KBM-7 (cell line): ENCODE measurements at places on chromosomes 3 and 15.

- no peak for DNase-seq
These were observed 2.9 kb upstream of the ZNF710 start for GRCh38 chr15:89998141-89998661.

- DNase-seq, result no peak
These were observed 34.8 kb upstream of the POLG start for GRCh38 chr15:89369341-89369947.

- DNase-seq, result no peak
These were observed 92.4 kb downstream of the MEGF11 start for GRCh38 chr15:66161108-66161507.

DNA sequence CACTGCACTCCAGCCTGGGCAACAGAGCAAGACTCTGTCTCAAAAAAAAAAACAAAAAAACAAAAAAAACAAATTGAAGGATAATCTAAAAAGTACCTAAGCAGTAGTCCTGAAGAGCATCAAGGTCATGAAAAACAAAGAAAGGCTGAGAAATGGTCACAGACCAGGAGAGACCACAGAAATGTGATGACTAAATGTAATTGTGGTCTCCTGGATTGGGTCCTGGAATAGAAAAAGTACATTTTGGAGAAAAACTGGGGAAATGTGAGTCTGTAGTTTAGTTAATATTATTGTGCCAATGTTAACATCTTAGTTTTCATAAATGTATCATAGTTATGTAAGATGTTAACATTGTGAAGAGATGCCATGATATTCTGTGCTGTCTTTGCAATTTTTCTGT lies 267.5 kb upstream of the NR2E3 start:
- DNase-seq, result no peak

GRCh38 chr3:152291649-152292066 lies 22.9 kb downstream of the MBNL1 start:
- DNase-seq, result no peak

- no peak for DNase-seq
These were observed 68.1 kb downstream of the DNAJB8 start for GRCh38 chr3:128398586-128398985.

GRCh38 chr3:72176537-72177041 lies 391.6 kb upstream of the PROK2 start:
- peak; percentile 24 for DNase-seq

- DNase-seq, result no peak
These were observed 372.5 kb upstream of the CFAP20DC start for GRCh38 chr3:59422312-59422711.

GRCh38 chr15:43085921-43086320 lies 19.9 kb downstream of the UBR1 start:
- no peak for DNase-seq

DNA sequence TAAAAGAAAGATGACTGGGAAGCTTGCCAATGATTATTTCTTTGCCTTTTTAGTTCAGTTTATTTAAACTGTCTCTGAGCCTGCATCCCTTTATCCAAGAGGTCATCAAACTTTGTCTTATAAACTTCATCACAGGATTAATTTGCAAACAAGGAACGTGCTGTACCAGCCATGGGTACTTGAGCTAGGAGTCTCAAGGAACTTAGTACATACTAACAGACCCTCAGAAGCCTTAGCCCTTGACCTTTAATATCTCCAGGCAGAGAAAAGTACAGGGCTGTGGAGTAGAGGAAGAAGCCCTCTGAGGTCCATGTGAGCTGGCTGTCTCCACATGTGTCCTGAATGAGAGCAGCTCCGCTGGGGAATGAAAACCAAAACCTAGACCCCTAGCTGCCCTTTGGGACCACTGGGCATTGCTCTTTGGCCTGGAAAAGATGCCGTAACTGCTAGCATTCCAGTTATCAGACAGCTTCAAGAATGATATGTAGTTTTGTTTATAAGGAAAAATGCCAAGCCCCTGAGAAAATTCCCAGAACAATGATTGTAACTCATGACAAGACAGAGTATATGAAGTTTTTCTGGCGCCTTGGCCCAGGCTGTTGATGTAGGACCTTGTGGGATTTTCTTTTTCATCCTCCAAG lies 92.1 kb downstream of the ASB7 start:
- no peak for DNase-seq

GRCh38 chr15:41950127-41950483 lies 22.3 kb downstream of the EHD4 start:
- no peak for DNase-seq

- DNase-seq, result no peak
These were observed 269.0 kb downstream of the OXSM start for GRCh38 chr3:26058901-26059321.

DNA sequence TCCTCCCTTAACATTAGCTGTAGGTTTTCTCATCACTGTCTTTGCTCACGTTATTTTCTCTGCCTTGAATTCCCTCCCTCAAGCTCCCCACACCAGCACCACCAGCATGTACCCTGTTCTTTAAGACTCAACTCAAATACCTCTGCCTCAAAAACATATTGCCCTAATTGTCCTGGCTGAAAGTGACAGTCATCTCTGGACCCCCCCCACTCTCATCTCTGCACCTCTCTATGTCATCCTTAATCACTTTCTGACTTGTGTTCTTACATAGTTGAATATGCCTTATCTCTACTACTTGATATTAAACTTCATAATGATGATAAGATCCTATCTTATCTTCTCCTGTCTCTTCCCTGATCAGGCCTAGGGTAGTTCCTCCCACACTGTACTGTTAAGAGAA lies 345.2 kb upstream of the TPRG1 start:
- no peak for DNase-seq

DNA sequence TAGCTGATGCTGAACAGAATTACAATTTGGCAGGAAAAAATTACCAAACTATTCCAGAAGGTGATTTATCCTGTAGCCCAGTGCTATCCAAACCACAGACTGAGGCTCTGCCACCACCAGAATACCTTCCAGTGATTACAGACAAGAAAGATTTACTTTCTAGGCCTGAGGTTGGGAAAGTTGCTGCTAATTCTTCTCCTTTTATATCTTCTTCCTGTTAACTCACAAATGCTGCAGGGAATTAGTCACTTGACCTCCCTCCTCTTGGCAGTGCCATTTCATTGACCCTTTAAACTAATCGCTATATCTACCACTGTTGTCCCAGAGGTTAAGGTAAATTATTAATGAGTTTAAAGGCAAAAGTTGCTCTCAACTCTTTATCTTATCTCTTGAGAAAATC lies 118.4 kb downstream of the CTNNB1 start:
- DNase-seq, result no peak

- DNase-seq, result no peak
These were observed 126.8 kb downstream of the MITF start for GRCh38 chr3:69865925-69866679.

DNA sequence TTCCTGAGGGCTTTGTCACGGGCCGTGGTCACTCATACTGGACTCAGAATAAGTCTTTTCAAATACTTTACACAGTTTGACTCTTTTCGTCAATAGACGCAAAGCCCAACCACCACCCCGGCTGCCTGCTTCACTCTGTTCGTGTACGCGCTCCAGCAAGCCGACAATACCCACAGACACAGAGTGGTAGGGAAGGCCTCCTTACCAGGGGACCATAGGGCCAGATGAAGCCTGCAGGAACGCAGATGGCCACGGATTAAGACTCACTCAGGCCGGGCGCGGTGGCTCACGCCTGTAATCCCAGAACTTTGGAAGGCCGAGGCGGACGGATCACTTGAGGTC lies 29.7 kb downstream of the EFCAB12 start:
- DNase-seq, result no peak

DNA sequence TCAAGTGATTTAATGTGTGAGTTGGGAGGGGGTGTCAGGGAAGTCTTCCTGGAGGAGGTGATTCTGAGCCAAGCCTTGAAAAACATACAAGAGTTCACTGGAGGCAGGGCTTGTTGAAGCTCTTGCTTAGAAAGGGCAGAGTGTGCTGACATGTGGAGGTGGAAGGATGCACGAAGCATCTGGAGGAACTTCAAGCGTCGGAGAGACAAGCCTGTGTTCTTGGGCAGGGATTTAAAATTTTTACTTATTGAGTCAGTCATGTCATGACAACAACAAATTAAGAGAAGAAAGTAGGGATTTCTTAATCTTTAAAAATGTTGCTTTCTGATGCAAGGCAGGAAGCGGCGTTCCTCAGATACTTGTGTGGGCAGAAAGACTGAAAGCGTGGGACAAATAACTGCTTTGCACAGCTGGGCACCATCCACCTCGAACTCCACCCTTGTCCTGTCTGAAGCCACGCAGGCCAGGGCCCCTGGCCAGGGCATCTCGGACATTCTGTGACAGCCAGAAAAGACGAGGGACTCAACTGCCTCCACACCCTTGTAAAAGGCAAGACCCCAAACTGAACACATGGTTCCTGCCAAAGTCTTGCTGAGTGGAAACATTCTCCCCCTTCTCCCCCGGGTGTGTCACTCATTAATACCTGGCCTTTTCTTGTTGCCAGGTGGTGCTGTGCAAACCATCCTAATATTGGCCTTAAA lies 6.9 kb upstream of the IL16 start:
- no peak for DNase-seq

DNA sequence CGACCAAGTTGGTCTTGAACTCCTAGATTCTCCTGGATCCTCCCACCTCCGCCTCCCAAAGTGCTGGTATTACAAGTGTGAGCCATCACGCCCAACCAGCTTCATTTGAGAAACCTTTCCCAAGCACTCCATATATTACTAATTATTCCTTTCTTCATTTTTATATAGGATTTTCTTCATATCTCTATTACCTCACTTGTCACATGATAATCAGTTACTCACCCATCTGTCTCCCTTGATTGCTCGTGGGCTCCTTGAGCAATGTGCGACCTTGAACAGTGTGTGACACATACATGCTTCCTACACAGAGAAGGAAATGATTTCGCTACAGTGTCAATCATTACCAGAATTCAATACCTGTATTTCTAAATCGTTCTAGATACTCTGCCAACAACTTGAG lies 110.7 kb upstream of the C2CD4B start:
- DNase-seq, result no peak
